Activated naive CD4-positive, alpha-beta T cell (primary cell): ENCODE measurements at places on chromosomes 2 and 18.

GRCh38 chr2:102660574-102660973 lies 41.2 kb downstream of the SLC9A2 start:
- DNase-seq = no peak

DNA sequence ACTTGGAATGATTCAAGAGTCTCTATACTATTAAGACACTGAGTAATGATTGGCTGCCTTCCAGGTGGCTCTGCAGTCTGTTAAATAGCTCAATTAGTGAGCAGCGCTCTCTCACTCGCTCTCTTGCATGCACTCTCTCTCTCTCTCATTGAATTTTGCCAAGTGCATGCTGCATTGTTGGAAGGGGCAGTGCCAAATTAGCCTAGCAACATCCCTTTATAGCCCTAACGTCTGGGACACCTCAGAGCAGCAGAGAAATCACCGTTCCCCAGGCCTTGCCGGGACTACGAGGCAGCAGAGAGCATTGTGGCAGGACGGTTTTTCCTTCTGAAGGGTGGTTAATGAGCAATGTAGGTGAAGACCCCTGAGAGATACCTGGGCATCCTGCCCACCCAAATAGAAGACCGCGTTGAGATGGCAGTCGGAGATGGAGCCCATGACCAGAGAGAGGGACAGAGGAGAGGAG lies 447.6 kb upstream of the POU3F3 start:
- DNase-seq = no peak

DNA sequence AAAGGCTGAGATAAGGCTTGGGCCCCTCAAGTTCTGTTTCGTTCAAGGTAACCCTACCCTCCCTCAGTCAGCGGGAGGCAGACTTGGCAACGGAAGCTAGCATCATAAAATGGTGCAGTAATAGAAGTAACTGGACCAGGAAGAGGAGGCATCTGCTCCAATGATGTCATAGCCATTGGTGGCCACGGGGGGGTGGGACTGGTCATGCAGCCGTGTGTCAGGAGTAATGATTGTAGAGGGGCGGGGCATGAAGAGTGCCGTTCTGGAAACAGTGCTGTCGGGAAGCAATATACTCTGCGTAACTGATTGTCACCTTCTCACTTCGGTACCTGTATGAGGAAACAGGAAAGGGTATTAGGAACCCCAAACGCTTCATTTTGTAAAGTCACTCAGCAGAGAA lies 6.9 kb upstream of the POLR2D start:
- DNase-seq = no peak

DNA sequence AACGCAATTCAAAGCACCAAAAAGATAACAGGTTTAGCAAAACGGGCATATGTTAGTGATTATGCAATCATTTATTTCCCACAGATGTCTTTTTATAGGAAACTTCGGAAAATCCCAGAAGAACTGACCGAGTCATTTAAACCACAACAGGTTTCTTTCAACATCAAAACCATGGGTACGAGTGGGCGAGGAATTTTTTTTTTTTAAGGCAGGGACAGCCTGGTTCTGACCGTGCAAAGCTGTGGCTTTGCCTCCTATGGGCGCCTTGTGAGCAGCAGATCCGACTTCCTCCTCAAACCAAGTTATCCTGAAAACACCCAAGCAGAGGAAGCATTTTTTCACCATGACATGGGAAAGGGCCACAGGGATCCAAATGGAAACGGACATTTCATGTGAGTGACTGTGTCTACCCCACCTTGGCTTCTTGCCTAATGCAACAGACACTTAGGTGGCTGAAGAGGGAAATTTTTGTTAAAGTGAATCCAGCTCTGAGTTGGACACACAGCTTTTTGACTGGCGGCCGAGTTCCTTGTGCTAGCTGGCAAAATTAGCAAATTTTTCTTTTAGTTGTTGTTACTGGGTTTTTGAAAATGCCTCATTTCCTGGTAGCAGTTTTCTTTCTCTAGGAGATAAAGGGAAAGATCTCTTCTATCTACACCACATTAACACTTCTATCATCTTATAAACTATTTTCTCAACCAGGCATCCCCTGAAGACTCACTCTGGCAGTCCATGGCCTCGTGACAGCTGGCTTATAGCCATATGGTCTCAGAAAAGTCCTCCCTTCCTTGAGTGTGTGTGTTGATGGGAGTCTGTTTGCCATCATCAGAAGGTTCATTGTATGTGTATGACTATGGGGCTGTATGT lies 487.4 kb upstream of the ZEB2 start:
- no peak for DNase-seq

GRCh38 chr18:75209951-75210258 lies 692 bp upstream of the TSHZ1 start:
- no peak for DNase-seq

- DNase-seq = no peak
These were observed 445 bp downstream of the PRPF40A start for GRCh38 chr2:152716805-152717227.

DNA sequence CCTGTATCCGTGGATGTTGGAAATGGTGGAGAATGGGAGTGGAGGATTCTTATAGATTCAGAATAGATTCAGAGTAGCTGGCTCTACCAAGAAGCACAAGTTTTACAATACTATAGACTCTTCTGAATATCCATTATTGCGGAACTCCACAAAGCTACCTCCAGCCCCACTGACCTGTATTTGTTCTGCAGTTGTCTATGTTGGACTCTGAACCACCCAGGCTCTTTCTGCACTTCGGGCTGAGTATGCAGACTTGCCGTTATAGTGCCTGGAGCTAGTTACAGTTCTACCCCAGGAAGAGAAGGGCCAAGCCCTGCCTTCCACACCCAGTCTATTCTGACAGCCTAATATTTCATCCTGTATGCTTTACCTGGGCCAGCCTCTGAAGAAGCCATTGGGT lies 4.4 kb upstream of the RGPD4 start:
- no peak for DNase-seq

GRCh38 chr2:151111599-151112278 lies 149.9 kb downstream of the RBM43 start:
- DNase-seq = no peak

GRCh38 chr2:211722928-211723327 lies 815.7 kb downstream of the ERBB4 start:
- DNase-seq = no peak

DNA sequence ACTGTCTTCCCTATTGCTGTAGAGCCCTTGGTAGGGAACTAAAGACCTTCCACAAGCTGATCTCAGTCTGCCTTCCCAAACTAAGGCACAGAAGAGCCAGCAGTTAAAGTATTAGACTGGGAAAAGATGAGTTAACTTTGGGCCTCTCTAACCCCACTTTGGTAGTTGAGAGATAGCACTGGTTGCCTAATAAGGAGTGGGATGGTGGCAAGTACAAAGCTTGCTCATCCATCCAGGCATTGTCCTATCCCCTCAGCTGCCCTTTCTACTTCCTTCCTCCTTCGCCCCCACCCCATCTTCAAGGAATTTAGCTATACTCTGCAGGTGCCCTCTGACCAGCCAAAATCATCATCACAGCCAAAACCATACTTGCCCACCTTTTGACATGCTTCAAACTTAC lies 22.2 kb upstream of the AFTPH start:
- DNase-seq = no peak

DNA sequence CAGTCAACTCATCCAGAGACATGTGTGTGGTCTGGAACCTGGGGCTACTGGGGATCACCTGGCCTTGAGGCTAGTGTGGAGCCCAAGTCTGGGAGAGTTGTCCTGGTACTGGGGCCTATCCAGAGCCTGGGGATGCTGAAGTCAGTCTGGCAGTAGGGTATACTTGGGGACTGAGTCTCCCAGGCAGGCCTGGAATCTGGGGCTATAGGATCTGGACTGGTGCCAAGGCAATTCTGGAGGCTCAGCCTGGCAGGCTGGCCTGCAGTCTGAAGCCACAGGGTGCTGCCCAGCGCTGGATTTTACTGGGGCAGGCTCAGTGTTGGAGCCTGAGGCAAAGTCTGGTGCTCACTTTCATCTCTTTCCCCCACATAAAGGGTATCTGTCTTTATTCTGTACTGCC lies 46.5 kb downstream of the AQP4 start:
- no peak for DNase-seq

- no peak for DNase-seq
These were observed 318 bp downstream of the TYW5 start for GRCh38 chr2:199955007-199955338.

- no peak for DNase-seq
These were observed 90.6 kb downstream of the VRK2 start for GRCh38 chr2:58137221-58137620.

DNA sequence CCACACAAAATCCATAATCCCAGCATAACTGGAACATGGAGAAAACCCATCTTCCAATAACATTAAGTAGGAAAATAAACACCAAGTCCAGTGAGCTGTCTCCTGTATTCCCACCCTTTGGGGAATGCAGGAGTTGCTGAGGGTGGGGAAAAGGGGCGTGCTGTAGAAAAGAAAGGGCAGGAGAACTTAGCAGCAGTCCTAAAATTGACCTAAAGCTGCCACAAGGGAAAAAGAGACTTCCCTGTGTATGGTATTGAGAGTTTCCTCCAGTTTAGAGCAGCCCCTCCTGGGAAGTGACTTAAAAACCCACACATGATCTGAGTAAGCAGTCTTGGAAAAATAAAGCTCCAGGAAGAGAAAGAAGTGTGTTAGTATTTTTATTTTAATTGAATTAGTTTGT lies 428.8 kb downstream of the THSD7B start:
- DNase-seq = no peak

DNA sequence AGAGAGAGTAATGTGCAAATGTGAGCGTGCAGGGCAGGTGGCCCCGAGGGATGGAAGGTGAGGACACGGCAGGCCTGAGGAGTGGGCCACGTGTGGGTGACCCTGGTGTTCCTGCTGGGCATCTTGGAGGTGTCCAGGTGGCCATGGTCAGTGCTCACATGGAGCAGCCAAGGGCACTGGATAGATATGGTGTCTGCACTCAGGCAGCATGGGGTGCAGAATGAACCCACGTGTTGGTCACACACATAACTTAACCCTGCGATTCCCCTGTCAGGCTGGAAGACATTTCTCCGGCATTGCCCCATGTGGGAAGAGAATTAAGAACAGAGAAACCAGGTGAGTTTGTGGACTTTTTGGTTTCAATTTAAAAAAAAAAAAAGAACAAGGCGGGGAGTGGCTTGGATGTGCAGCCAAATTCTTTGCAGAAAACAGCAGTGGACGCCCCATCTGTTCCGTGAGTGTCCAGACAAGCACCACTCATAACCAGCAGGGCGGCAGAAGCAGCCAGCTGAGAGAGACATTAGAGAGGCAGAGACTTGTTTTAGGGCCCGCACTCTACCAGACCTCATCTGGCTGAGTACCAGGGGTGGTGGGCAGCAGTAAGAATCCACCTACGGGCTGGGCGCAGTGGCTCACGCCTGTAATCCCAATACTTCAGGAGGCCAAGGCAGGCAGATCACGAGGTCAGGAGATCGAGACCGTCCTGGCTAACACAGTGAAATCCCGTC lies 249.8 kb downstream of the ACKR3 start:
- DNase-seq = no peak

GRCh38 chr18:47990981-47991380 lies 60.5 kb upstream of the SMAD2 start:
- DNase-seq = no peak

GRCh38 chr2:213251618-213252017 lies 32.6 kb upstream of the SPAG16 start:
- DNase-seq = no peak

- DNase-seq = no peak
These were observed 2.9 kb upstream of the GALNT3 start for GRCh38 chr2:165796819-165797530.

GRCh38 chr18:32368991-32369390 lies 101.7 kb downstream of the GAREM1 start:
- DNase-seq = no peak

GRCh38 chr18:13276530-13277520 lies 58.3 kb downstream of the LDLRAD4 start:
- no peak for DNase-seq

DNA sequence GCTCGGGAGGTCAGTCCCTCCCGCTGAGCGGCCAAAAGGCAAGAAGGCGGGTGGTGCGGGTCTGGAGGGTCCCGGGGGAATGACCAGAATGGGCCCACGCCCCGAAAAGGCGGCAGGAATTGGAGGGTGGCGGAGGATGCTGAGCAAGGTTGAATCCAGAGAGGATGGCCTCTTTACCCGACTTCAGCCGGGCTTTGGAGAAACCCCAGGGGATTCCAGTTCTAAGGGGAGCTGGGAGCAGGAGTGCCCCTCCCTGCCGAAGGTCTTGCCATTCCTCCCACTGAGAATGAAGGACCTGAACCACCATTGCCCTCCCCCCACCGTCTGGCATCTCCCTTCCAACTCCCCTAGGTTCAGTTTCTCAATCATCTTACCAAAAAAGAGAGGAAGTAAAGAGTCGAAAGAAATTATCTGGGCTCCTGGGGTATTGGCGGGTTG lies 38.9 kb upstream of the ATP6V1B1 start:
- no peak for DNase-seq

- no peak for DNase-seq
These were observed 146.8 kb downstream of the SEPTIN10 start for GRCh38 chr2:109466674-109467575.

- DNase-seq = no peak
These were observed 17.5 kb downstream of the YWHAQ start for GRCh38 chr2:9613291-9613690.

DNA sequence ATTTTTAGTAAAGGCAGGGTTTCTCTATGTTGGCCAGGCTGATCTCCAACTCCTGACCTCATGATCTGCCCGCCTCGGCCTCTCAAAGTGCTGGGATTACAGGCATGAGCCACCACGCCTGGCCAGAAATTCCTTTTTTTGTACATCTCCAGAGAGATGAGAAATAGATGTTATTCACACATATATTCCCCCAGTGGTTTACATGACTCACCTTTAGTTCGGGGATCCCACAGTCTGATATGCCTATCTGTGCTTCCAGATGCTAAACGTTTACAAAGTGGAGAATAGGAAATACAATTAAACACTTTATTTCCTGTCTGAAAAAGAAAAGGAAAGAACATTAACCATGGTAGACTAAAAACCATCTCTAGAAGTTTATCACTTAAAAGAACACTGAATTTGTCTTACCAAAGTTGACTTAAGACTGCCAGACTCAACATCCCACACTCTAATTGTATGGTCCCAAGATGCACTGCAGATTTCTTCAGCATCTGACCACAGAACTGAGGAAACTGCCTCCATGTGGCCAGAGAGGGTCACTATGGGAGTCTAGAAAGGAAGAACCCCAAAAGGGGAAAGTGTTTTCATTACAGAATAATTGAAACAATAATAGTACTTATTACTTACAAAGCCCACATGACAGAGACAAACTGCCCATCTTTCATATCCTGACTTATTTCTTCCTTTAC lies 12.6 kb upstream of the ICA1L start:
- no peak for DNase-seq

GRCh38 chr2:241125626-241126025 lies 23.5 kb upstream of the MTERF4 start:
- no peak for DNase-seq

DNA sequence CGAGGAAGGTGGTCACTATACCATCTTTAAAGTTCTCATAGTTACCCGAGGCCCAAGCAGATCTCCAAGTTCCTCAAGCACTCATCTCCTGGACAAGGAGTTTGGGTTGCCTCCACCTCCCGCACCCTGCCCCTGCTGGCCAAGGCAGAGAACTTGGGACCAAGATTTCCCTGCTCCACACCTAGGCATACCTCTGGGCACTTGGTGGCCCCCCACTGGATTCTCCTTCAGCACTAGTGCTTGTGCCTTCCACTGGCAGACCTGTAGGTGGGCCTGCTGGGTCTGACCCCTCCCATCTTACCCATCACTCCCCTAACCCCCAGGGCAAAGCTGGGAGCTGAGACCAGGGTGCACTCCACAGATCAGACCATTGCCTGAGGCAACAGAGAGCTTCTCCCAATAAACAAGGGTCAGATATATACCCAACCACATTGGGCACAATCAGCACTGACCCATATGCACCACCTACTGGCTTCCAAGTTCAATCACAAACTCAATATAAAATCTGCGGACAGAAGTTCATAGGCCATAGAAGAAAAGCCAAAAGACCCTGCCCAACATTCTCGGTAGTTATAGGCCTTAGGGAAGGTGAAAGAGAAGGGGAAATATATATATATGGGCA lies 244.2 kb downstream of the EXOC6B start:
- DNase-seq = no peak
